Activated CD8-positive, alpha-beta memory T cell treated with anti-CD3 and anti-CD28 coated beads, Interleukin-2, amount 10 ng/mL, durations not matched to agents 7 days and 5 days (primary cell): ENCODE measurements at places on chromosomes 3 and 15. TPM values are rescaled to one million over a fixed set of nuclear protein-coding genes. Genes with fewer than 3 reads are reported as not detected.

DNA sequence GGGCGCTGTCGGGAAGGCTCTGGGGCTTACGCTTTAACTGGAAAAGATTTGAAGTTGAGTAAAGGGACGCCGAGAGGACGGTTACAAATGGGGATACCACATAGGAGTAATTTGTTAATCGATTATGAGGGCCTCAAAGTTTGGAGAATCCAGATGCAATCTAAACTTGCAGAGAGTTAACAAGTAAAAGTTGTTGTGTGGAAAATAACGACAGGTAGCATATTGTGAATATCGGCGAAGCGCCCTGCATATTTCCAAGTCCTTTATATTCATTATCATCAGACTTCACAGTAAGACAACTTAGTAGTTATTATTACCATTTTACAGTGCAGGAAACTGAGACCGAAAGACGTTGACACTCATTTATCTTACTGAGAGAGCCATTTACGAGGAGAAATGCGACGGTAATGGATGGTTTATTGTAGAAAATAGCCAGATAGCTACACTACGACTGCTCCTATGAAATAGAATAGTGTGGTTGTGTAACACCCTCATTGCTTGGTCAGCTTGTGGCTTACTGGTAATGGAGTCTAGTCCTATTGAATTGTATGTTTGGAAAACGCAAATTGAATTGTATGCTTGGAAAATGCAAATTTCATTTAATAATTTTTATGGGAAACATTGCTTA is 700 bp downstream of the MKRN2 start:
- DNase-seq: no peak
- peaks cover 25% of the 10 kb centered on the region for H3K27me3 ChIP-seq
- H3K36me3 ChIP-seq: no peaks in the 10 kb centered on the region

DNA sequence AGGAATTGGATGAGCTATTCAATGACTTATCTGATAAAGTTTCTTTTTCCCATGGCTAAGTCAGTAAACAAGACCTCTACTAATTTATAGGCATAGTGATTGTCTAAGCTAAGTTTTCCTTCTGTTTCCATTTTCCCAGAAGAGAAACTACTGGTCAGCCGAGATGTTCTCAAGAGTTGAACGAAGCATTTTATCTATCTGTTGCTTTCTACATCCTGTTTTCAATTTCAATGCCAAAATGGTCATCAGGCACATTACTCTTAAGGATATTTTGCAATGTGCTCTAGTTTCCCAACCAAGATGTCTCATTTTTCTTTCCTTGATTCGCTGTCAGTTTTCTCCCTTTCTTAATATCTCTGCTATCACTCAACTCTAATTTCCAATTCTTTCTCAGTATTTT is 228.7 kb downstream of the MBNL1 start:
- peaks cover 15% of the 10 kb centered on the region for H3K27me3 ChIP-seq
- peaks cover 5% of the 10 kb centered on the region for H3K4me1 ChIP-seq
- no peaks in the 10 kb centered on the region for H3K36me3 ChIP-seq
- no peak overlapping the region for H3K4me3 ChIP-seq
- no peak for DNase-seq

- no peak for DNase-seq
- no peaks in the 10 kb centered on the region for H3K27me3 ChIP-seq
- H3K36me3 ChIP-seq: no peaks in the 10 kb centered on the region
- no peaks in the 10 kb centered on the region for H3K4me1 ChIP-seq
- H3K27ac ChIP-seq: no peak overlapping the region
Measured at GRCh38 chr3:191952186-191952585, 491.2 kb downstream of the PYDC2 start.

- no peak overlapping the region for H3K4me3 ChIP-seq
- no peaks in the 10 kb centered on the region for H3K4me1 ChIP-seq
- H3K27me3 ChIP-seq: peaks cover 34% of the 10 kb centered on the region
- no peak for DNase-seq
- H3K27ac ChIP-seq: no peak overlapping the region
Measured at GRCh38 chr15:69518806-69519205, 66.2 kb downstream of the RPLP1 start.

DNA sequence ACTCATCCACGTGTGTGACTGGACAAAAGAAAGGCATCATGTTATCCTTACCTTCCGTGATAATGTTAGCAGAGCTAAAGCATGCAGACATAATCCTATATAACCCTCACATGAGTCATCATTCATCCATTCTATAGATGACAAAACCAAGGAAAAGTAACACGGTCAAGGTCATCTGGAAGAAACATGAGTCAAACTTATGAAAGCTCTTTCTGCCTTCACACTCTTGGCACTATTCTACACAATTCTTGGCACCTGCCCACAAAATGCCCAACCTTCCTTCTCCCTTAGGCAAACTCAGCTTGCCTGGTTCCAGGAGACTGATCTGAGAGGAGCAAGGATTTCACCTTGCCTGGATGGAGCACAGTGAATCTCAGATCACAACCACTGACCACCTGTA is 66.9 kb downstream of the PRICKLE2 start:
- DNase-seq: no peak
- peaks cover 10% of the 10 kb centered on the region for H3K27me3 ChIP-seq
- H3K36me3 ChIP-seq: no peaks in the 10 kb centered on the region
- H3K4me1 ChIP-seq: no peaks in the 10 kb centered on the region

DNA sequence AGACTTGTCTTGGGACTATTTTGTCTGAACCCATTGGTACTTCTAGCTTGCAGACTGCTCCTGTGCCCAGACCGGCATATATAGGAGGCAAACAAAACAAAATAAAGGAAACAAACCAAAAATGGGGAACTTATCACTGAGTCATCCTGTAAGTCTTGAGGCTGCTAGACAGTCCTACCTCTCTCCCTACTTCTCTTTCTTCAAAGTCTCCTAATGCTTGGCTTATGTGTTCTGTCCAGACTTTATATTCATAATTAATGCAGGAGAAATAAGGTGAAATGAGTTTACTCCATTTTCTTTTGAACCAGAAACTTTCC is 266.2 kb downstream of the ZNF385D start:
- no peaks in the 10 kb centered on the region for H3K27me3 ChIP-seq
- DNase-seq: no peak
- H3K27ac ChIP-seq: no peak overlapping the region

DNA sequence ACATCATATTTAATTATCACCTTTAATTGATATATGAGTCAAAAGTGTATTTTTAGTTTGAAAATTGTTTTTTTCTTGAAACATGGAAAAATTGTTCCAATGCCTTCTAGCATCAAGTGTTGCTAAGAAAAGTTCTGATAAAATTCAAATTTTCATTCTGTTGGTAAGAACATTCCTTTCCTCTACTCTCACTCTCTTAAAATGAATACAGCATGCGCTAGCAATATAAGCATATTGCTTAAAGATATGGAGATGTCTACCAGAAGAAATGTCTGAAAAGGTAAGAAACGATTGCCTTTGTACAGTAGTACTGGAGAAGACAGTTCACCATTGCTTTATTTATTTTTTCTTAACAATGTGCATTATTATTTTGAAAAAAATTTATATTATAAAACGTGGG is 17.6 kb upstream of the ZBTB38 start:
- no peak overlapping the region for H3K4me3 ChIP-seq
- no peak overlapping the region for H3K27ac ChIP-seq
- H3K27me3 ChIP-seq: peaks cover 14% of the 10 kb centered on the region
- no peaks in the 10 kb centered on the region for H3K36me3 ChIP-seq

DNA sequence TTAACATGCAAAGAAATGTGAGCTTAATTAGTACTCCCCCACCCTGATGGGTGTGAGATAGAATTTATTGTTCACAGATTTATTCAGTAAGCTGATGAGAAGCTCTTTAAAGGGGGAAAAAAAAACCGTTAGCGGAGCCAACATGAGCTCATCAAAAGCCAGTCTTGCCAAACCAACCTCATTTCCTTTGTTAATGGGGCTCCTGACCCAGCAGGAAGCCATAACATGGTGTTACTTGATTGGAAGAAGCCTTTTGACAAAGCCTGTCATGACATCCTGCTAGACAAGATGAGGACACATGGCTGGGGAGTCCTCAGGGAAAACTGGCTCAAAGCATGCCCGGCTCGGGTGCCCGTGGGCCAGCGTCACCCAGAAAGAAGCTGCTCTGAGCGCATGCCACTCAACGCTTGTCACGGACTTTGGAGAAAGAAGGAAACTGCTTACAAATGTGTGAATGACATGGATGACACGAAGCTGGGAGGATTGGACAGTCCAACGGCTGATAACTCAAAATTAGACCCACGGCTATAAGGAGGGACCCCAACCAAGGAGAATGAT is 64.6 kb downstream of the SLCO2A1 start:
- H3K27ac ChIP-seq: no peak overlapping the region
- no peaks in the 10 kb centered on the region for H3K27me3 ChIP-seq
- no peaks in the 10 kb centered on the region for H3K36me3 ChIP-seq

GRCh38 chr3:31377045-31377642 is 155.6 kb upstream of the STT3B start:
- no peak overlapping the region for H3K27ac ChIP-seq
- no peaks in the 10 kb centered on the region for H3K36me3 ChIP-seq
- no peak overlapping the region for H3K4me3 ChIP-seq
- no peaks in the 10 kb centered on the region for H3K27me3 ChIP-seq
- H3K4me1 ChIP-seq: no peaks in the 10 kb centered on the region

- H3K4me3 ChIP-seq: no peak overlapping the region
- peaks cover 14% of the 10 kb centered on the region for H3K27me3 ChIP-seq
- no peaks in the 10 kb centered on the region for H3K36me3 ChIP-seq
Measured at GRCh38 chr3:167887096-167887495, 151.6 kb downstream of the SERPINI1 start.

DNA sequence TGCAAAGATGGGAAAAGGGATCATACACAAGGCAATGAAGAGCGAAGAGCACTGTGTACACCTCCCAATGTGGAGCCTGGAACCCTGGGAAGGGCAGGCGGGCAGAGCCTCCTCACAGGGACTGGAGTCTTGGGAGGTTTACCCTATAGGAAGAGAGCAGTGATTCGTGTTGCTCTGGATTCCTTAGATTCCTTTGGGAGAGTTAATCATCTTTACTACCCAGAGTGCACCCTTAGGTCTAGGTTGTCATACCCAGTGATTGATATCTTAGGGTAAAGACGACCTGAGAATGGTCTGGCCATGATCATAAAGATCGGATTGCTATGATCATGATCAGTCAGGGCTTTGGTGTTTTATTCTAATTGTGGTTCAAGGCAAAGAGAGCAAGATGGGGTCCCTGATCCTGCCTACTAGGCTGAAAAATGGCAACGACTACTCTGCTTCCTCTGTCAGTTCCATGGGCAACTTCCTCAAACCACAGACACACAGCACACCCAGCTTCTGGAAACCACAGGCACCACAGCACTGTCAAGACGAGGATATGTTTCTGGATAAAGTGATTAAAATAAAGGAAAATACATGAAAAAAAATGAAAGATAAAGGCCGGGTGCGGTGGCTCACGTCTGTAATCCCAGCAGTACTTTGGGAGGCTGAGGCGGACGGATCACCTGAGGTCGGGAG is 20.4 kb upstream of the MAP6D1 start:
- H3K4me3 ChIP-seq: no peak overlapping the region
- peaks cover 26% of the 10 kb centered on the region for H3K36me3 ChIP-seq
- no peak for DNase-seq

DNA sequence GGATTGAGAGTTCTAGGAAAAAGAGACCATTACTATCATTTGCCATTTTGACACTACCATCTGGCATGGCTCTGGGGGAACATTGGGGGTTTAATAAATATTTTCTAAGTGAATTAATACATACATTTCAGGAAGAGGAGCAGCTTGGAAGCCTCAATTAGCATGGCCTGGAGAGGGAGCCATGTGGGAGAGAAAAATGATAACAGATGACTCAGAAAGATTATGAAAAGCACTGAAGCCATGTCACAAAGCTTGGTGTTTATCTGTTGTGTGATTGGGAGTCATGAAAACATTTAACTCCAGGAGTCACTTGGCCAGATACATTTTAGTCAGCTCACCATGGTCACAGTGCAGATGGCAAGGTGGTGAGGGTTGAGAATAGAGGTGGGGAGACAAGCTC is 121.0 kb downstream of the SSR3 start:
- H3K4me1 ChIP-seq: no peaks in the 10 kb centered on the region
- DNase-seq: no peak
- no peaks in the 10 kb centered on the region for H3K36me3 ChIP-seq
- H3K27ac ChIP-seq: no peak overlapping the region

DNA sequence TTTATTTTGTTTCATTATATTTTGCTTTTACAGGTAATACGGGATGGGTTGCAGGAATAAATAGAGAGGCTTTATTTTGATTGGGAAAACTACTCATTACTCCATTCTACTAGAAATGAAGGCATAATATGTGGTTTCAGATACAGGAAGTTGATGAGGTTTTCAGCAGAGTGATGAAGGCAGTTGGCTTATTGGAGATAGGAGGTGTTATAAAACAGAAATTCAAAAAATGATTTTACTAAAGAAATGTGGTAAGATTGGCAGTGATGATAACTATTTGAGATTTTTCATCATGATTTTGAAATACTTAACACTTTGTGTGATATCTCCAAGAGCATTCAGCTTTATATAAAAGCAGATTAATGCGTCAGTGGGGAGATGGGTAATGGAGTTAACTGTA is 1445.7 kb upstream of the CADM2 start:
- no peaks in the 10 kb centered on the region for H3K27me3 ChIP-seq
- H3K27ac ChIP-seq: no peak overlapping the region
- no peaks in the 10 kb centered on the region for H3K4me1 ChIP-seq
- DNase-seq: no peak
- no peak overlapping the region for H3K4me3 ChIP-seq
- H3K36me3 ChIP-seq: no peaks in the 10 kb centered on the region

GRCh38 chr3:41259449-41260062 is 60.3 kb downstream of the CTNNB1 start:
- H3K4me3 ChIP-seq: no peak overlapping the region
- H3K27me3 ChIP-seq: no peaks in the 10 kb centered on the region
- DNase-seq: no peak
- H3K27ac ChIP-seq: no peak overlapping the region
- peaks cover 2% of the 10 kb centered on the region for H3K4me1 ChIP-seq

The TF gene
- total RNA-seq: 0.16 TPM

The OSBPL10 gene
- total RNA-seq: 0.26 TPM

The SERPINI2 gene
- total RNA-seq: not detected

The CYFIP1 gene
- 21.2 TPM for total RNA-seq

The SPRED1 gene
- 0.06 TPM for total RNA-seq

The MASP1 gene
- not detected for total RNA-seq

The GP5 gene
- total RNA-seq: 0.53 TPM

The KNSTRN gene
- total RNA-seq: 82.0 TPM

The NCEH1 gene
- total RNA-seq: 8.8 TPM

The ARRDC4 gene
- not detected for total RNA-seq
